ENCODE measurements at places on chromosomes 2 and 18.
A peak's percentile ranks its signal among the peaks of the same experiment; 100 is the strongest.

- no peak for DNase-seq
These were observed 366.0 kb downstream of the LRATD1 start for GRCh38 chr2:14998546-14998945.

DNA sequence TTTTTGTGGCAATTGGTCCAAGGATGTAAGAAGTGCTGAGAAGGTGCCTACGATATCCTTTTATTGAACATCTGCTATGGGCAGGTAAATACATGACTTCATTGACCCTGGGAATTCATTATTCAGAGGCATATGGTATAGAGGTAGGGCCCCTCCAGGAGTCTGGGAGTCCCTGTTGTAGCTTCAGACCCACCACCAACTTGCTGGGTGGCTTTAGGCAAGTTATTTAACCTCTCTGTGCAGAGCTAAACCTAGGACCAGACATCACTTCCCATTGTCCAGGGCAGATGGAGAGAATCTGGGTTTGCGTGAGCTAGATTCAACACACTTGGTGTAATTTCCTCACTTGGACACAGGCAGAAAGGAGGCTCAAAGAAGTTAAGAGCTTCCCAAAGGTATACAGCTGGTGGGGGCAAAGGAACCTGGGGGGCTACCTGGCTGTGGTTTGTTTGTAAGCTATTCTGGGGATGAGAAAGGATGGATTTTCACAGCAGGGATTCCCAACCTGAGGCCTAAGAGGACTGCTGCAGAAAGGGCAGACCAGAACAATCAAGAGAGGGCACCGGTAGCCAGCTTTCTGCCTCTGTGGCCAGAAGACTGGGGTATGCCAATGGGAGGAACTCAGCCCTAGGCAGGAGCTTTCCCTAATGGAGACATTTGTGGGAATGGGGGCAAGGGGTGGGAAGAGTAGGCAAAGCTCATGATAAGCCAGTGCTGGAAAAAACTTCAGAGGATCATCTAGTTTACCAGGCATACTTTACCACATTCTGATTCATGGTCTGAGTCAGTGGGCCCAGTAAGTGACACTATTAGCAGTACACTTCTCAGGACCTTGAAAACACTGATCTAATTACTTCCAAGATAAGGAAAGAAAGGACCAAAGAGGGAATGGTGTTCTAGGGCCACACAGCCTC lies 102.7 kb upstream of the SMAD2 start:
- DNase-seq, result no peak

GRCh38 chr18:72273025-72273424 lies 271.1 kb downstream of the CBLN2 start:
- no peak for DNase-seq

GRCh38 chr18:13877157-13877556 lies 38.2 kb downstream of the MC2R start:
- DNase-seq, result no peak

- DNase-seq, result no peak
These were observed 37.8 kb upstream of the DNMT3A start for GRCh38 chr2:25379535-25379934.

DNA sequence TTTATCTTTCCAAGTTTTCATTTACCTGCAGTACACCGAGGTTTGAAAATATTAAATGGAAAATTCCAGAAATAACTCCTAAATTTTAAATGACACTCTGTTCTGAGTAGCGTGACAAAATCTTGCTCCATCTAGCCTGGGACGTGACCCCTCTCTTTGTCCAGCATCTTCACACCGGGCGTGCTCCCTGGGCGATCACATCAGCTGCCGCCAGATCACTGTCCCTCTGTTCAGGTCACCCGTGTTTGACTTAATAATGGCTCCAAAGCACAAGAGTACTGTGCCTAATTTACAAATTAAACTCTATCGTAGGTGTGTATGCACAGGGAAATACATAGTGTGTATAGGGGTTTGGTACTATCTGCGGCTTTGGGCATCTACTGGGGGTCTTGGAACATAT lies 6.1 kb upstream of the TMEM185B start:
- DNase-seq, result no peak

- DNase-seq, result no peak
These were observed 55.8 kb downstream of the TTC27 start for GRCh38 chr2:32683520-32684086.

DNA sequence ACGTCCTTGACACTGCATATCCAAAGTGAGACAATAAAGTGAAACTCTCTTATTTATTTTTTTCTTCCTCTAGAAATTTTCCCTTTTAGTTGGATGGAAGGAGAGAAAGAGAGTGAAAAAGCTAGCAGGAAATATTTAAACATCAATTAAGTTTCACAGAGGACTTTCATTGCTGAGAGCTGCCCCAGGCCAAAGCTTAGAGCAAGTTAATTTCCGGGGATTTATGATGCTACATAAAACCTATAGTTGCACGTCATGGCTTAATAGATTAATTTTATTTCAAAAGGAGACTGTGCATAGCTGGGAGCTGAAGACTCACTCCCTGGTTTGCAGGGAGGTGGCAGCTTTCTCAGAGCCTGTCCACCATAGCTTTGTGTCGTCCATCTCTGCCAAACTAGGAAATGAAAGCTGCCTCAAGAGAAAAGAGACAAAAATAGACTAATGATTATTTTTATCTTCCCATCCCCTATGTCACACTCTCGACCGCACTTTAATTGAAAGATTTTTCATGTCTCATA lies 323.3 kb upstream of the RAB6C start:
- DNase-seq, result no peak

DNA sequence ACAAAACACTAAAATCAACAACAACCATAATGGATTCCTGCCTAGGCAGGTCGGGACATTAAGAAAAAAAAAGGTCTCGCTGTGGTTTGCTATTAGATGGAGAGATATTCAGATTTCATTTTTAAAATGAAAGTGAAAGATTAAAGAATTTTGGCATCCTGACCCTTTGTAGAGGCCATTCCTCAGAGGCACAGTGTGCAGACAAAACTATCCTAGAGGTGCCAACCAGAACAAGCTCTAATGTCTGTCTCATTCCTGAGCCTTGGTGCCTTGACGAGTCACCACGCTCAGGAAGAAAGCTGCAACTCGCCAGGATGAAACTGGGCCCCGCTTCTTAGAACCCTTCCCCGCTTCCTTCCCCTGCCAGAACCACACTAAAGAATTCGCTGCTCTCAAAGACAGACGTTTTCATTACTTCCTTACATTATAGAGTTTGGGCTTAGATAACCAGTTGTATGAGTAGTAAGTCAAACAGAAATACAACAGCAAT lies 156.0 kb downstream of the TGIF1 start:
- peak; percentile 30 for DNase-seq

- no peak for DNase-seq
These were observed 90.6 kb downstream of the PAX3 start for GRCh38 chr2:222208010-222208690.

- no peak for DNase-seq
These were observed 173.7 kb downstream of the RAB3GAP1 start for GRCh38 chr2:135225781-135226180.

GRCh38 chr2:28209864-28210263 lies 182.8 kb upstream of the FOSL2 start:
- DNase-seq, result no peak

- no peak for DNase-seq
These were observed 18.3 kb upstream of the ANKRD53 start for GRCh38 chr2:70959851-70960832.

DNA sequence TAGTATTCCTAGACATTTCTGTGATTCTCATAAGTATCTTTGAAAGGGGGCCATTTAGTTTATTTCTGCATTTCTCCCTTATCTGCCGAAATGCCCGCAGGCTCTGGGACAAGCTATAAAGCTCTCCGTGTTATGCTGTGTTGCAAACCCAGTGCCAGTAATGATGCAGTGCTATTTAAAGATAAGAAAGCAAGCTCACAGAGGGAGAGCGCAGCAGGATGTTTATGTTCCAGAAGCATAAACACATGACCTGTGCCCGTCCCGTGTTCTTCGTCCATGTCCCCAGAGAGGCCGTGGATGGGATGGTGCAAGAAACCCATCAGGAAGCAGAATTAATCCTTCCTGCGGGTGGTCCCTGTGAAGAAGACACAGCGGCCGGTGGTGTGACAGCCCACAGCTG lies 99.4 kb downstream of the NEDD4L start:
- no peak for DNase-seq

DNA sequence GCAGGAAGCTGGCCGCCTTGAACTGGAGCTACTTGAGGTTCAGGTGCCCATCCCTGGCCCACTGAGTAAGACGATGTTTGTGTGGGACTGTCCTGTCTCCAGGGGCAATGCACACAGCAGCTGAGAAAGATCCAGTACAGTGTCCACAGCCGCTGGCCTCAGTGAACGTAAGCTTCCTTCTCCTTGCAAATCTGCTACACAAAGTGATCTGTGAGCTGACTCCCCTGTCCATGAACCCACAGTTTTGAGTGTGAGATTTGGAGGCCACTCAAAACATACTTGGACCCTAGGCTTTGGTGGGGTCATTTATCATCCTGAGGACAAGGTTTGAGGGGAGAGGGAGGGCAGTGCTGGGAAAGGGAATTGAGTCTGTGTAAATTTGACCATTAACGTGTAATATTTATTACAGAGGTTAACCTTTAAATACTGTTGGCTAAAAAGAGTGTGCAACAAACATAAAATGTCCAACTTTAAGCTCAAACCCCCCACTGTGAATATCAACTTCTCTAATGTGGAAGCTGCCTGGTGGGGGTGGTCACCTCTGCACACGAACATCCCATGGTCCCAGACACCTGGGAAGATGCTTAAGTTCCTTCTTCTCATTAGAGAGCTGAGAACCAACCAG lies 4.9 kb upstream of the CYS1 start:
- DNase-seq, result no peak

DNA sequence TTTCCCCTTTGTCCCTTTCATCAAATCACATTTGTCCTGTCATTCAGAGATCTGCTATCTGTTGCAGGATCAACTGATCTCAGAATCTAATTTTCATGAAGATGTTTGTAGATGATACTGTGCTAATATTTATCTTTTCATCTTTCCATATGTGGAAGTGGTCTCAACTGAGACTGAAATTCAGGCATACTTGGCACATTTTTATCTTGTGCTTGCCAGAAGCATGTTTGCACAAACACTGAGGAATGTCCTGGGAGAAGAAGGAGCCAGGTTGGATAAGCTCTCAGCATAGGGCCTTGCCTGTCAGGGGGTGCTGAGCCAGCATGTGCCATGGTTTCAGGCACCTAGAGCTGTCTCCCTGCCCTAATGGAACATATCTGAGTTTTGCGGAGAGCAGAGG lies 24.5 kb upstream of the MMADHC start:
- no peak for DNase-seq

- DNase-seq, result no peak
These were observed 42.3 kb downstream of the SPRED2 start for GRCh38 chr2:65390134-65390533.

GRCh38 chr2:232977438-232977971 lies 35.6 kb downstream of the NGEF start:
- no peak for DNase-seq

Measured in activated CD4-positive, alpha-beta T cell treated with anti-CD3 and anti-CD28 coated beads for 4 hours (primary cell).